H7 (cell line): ENCODE measurements at places on chromosomes 4 and X.
A peak's percentile ranks its signal among the peaks of the same experiment; 100 is the strongest.

DNA sequence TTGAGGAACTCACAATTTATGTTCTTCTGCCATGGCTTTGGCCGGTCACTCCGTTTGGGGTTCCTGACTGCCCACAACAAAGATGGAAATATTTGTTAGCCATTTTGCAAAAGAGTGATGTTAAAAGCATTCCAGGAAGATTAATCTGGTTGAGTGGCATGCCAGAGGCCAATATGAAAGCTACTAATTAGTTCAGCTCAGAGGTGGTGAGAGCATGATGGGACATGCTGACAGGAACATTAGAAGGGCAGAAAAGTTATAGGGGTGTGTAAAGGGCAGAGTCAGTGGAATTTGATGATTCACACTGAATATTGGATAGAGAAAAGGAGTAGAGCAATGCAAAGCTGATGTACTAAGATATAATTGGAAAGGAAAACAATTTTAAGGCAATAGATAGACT lies 94.4 kb downstream of the TLL1 start:
- DNase-seq = no peak

- no peak for DNase-seq
These were observed 45.1 kb downstream of the NR3C2 start for GRCh38 chr4:148396986-148397673.

- no peak for DNase-seq
These were observed 56.3 kb downstream of the SERTM2 start for GRCh38 chrX:111567542-111568255.

DNA sequence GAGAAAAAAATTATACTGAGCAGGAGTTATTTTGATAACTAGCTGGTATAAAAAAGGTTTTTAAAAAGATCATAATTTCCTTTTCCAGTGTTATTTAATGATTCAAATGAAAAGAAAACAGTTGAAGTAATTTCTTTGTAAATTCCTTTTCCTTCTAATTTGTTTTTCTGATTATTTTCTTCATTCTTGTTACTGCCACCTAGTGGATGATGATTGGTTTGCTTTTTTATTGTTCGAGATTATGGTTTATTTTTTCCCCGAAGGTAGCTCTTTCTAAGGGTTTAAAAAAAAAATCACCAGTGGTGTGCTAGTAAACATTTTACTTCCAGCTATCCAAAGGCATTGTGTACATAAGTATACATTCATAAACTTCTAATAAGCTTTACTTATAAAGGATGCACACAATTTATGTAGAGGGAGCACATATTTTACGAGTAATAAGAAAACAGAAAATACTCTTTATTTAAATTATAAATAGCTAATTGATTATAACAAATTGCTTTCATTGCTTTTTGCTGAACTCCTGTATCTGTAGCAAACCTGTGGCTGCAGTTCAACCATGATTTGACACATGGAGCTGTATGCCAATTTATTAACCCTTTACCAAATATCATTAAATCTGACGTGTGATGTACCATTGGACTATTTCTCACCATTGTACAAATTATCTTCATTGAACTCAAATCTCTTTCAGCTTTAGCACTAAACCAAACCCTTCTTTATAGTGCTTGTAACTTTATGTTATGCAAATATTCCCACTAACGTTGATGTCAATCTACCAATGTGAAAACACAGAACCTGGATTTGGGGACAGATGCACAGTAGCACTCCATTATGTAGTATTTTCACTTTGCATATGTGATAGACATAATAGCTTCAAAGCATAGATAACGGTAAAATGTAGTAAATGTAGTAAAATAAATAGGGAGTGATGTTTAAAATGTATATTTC lies 97.8 kb upstream of the ANK2 start:
- DNase-seq = peak; percentile 16

- DNase-seq = no peak
These were observed 586.0 kb upstream of the AADAT start for GRCh38 chr4:170675568-170676262.

DNA sequence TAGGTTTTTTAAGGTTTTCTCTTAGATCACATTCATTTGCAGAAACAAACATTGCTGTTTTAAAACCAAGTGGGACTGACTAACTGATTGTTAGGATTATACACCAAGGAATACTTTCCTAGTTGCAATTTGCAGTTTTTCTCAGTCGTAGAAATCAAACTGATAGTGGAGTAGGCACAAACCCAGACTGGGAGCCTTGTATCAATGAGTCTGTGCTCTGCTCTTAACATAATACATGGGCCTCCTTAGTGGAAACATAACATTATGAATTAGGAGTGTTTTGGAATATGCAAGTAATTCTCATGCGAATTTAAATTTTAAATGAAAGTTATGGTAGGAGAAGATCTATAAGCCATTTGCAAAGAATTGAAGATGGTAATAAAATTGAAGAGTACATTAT lies 223.5 kb downstream of the CLCN4 start:
- DNase-seq = no peak

DNA sequence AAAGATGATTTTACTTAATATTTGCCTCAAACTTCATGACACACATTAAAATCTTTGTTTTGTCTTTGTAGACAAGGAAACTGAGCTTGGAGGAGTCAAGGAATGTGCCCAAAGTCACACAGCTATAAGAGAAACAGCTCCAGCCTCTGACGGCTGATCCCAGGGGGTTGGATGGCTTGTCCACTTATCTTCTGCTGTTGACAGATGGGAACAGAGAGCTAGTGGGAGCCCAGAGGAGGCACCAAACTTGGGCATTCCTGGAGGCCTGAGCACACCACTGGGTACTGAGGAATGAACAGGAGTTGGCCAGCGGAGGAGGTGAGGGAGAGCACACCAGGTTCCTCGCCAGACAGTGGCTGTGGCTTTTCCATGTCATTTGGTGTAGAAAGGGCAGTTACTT lies 56.4 kb upstream of the GPR78 start:
- no peak for DNase-seq

GRCh38 chrX:19625612-19626011 lies 110.3 kb upstream of the MAP3K15 start:
- DNase-seq = no peak

- no peak for DNase-seq
These were observed 212.3 kb downstream of the DCAF12L2 start for GRCh38 chrX:125953814-125954213.

DNA sequence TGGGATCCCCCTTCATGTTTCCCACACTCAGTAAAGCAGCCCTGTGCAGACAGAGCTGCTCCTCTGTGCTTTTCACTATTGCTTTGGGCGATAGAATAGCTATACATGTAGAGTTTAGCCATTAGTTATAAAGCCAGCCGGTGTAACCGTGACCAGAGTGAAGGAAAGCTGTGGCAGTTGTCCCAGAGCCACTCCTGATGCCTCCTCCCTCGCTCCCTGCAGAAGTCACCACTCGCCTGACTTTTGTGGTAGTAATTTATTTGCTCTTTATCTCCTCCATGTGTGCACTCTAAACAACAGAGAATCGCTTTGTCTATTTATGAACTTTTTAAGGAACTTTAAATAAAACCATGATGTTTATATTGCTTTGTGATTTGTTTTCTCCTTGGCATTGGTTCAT lies 41.8 kb upstream of the WWC2 start:
- no peak for DNase-seq

DNA sequence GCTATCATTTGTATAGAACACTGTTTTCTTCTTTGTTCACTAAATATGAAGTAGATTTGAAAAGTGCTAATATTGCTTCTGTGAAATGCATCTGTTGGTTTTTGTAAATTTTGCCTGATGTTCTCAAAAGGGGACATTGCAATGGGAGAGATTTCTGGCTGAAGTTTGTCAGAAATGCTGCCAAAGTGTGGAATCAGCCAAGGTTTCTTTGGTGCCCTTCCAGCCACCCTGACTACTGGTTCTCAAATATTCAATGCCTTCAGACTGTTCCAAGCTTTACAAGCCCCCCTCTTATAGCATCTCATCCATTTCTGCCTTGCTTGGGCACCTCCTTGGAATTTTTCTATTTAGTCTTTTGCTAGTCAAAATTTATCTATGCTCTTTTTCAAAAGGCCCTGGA lies 60.6 kb upstream of the TMLHE start:
- DNase-seq = no peak

- no peak for DNase-seq
These were observed 32.3 kb downstream of the SPATA4 start for GRCh38 chr4:176163041-176163440.

DNA sequence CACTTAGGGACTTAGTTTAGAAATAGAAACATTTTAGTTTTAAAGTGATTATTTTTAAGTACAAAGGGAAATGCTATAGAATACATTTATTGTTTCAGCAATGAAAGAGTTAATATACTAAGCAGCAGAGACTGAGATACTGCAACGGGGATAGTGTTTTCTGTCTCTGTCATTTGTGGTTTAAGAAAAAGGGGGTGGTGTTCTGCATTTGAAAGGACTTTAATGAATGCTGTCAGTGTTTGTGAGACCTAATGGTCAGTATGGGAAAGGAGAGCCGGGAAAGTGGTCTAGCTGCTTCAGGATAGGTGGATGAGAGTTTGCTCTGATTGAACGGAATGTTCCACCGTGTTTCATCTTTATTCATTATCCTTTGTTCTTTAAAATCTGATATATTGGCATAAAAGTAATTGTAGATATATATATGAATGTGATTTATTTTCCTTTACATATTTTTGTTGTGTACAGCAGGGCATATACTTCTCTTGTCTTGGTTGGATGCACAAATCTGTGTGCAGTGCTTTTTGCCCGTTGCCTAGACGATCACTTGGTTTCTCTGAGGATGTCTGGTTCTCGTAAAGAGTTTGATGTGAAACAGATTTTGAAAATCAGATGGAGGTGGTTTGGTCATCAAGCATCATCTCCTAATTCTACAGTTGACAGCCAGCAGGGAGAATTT lies at the start of gene KLHL5:
Gene KLHL5 (plus strand): TSS at position 139 of the 676 bp plus-strand sequence. CDS start 421 bp downstream, at position 560.
- DNase-seq = peak; percentile 29

DNA sequence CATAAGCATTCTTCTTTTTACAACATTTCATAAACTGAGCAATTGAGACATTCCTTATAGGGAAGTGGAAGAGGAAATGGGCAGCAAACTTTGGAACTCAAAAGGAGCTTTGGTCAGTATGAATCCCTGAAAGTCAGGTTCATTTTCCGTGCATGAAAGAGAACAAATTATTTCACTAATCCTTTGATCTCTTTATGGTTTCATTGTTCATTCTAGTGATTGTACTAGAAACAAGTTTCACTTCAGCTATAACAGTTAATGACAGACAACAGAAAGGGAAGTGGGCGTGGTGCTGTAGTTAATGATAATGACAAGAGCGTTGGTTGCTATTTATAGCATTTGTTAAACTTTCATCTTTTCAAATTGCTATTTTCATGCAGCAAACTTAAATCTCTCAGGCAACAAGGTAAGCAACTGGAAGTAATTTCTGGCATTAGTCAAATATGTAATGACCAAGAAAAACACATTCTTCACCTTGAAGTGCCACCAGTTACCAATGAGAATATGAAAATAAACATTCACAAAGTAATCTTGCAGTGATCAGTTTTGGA lies 98.4 kb downstream of the AREG start:
- no peak for DNase-seq

- DNase-seq = no peak
These were observed 26.5 kb upstream of the NEIL3 start for GRCh38 chr4:177283167-177283566.

- DNase-seq = no peak
These were observed 222.2 kb upstream of the PPP1R2C start for GRCh38 chrX:43000121-43000520.

- DNase-seq = no peak
These were observed 4.0 kb downstream of the PPP2R2C start for GRCh38 chr4:6468376-6468775.

GRCh38 chrX:134633832-134634231 lies 24.4 kb downstream of the PLAC1 start:
- DNase-seq = no peak

DNA sequence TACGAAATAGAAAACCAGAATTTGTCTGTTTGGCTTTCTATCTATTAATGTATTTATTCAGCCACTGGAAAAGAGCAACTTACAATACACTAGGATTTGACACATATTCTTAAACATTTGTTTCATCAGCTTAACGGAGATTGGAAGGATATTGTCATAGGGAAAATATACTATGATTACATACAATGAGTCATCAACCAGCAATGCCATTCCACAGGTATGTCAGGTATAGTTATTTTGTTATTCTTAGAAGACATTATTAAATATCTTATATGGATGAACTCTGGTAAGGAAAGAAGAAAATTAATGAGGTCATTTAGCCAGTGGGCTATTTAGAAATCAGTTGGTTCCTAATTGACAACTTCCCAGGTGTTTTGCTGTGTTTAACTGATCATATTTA lies 926.6 kb downstream of the STIM2 start:
- DNase-seq = no peak

GRCh38 chr4:156169011-156169410 lies 215.3 kb upstream of the CTSO start:
- no peak for DNase-seq

DNA sequence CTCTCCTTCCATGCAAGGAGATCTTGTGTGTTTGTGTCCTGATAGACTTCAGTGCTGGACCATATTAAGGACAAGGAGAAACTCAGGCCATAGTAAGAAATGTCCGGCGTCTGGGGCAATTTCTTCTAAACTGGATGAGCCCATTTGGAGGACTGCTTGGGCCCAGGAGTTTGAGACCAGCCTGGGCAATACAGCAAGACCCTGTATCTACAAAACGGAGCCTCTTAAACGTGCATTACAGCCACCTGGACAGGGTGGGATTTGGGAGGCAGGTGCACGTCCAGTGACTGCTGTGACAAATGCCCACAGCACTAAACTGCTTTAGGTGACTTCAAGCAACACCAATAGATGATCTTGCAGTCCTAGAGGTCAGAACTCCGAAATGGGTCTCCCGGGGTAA lies 311.9 kb downstream of the DHRSX start:
- DNase-seq = no peak

- DNase-seq = no peak
These were observed 369.6 kb upstream of the SLC7A11 start for GRCh38 chr4:138611721-138612120.

DNA sequence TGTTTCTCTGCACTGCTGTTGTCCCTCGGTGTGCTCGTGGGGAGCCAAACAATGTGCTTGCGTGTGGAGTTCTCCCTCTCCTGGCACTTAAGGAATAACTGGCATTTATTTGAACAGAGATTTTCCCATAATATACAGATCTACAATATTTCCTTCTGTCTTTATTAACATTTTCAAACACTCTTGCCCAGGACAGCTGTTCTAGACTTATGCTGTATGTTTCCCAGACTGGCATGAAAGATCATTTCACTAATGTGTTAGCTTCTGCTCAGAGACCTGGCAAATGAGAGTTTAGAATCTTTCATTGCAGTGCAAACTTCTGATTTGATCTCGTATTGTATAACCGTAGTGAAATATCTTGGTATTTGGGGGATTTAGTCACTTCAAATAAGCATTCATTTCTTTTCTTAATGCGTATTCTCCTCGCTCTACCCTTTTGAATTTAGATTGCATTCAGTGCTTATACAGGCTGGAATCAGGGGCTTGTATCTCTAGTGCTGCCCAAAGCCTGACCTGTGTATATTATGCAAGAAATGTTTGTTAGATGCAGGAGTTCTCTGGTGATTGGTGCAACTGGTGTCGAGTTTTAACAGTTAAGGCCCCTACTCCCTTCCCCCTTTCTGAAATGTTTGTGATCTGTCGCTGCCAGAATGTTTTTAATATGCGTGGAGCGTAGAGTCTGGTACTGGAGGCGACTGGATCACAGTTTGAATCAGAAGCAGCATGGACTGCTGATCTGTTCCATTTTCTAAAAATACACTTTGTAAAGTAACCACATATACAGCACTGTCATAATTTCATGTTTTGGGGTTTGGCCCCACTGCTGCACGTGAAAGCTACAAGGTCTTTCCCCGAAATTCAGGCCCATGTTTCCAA lies 326.3 kb downstream of the ARHGAP10 start:
- DNase-seq = no peak

- DNase-seq = no peak
These were observed 5.1 kb downstream of the MED28 start for GRCh38 chr4:17619416-17620105.

GRCh38 chrX:124421898-124422655 lies 75.7 kb downstream of the SH2D1A start:
- DNase-seq = no peak
